Daoy (cell line): ENCODE measurements at places on chromosomes 6 and 20.
A peak's percentile ranks its signal among the peaks of the same experiment; 100 is the strongest.

DNA sequence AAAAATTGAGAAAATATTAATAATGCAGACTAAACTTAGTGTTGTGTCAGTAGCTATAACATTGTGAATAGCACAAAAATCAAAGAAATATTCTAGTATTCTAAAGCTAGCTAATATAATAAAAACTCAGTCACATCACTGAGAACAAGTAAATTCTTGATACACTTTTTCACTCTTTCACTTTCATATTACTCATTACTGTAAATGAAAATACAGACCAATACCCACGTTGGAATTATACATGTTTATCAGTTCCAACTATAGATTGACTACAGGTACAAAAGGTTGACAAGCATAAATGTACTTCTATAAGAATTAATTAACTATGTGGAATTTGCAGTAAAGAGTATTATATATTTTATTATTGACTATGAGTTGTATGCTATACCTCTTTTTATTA is 1043.4 kb upstream of the FLRT3 start:
- no peak for DNase-seq

DNA sequence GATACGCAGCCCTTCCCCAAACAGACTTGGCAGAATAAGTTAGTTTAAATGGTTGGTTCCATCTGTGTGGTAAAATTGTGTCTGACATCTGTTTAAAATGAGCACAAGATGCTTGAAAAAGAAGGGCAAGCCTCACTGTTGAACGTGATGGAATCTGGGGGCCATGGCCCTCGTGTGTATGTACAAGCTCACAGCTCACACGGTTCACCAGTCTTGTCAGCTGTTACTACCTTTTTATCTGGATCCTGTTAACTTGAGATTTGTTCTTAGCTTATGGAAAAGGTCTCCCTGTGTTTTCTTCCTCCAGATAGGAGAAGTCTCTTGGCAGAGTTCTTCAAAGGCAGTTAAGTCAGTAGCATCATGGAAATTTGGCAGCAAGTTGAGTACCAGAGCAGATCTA is 270.6 kb downstream of the KHDC1L start:
- DNase-seq = no peak

DNA sequence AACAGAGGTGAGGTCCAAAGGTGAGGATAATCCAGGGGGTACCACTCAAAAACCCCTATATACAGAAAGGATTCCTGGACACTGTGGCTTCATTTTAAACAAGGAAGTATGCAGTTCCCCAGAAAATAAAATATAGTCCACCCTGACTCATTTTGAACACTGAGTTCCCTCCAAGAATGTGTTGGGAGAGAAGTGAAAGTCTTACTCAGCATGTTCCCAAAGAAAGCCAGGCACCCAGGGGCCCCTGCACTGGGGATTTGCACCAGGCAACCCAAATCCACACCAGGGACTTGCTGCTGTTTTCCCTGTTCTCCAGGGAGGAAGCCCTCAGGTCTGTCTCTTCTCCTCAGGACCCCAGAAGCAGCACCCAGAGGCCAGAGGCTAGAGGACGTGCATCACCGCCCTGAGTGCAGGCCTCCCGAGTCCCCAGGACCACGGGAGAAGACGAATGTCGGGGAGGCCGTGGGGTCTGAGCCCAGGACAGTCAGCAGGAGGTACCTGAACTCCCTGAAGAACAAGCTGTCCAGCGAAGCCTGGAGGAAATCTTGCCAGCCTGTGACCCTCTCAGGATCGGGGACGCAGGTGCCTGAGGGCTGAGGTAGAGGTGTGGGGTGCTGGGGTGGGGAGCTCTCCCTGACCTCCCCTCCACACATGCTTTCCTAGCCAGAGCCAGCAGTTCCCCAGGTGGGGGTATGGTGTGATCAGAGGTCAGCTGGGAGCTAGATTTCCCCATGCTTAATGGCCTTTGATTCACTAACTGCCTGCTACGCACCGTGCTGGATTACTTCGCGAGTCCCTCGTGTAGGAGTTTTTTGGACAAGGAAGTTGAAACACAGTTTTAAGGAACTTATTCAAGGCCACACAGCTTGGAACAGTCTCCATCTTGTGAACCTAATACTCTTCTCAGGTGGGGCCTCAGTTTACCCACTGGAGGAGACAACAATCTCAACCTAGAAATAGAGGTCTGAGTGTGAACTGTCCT is 3.3 kb downstream of the FGD2 start:
- no peak for DNase-seq

DNA sequence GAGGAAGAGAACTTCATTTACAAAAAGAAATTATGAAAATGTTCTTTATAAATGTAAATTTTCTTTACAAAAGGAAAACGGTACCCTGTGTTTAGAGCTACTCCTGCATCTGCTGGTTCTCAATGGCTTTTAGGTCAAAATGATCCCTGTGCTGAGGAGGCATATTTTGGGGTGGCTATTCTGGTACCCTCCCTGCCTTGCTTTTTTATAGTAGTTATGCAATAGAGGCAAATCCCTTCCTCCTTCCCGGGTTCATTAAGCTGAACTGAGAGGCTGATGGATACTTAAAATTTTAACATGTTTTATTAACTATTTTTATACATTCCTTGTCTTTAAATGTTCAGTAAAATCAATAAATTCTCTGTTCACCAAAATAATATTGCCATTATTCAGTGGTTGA is 38.9 kb downstream of the KLHL32 start:
- no peak for DNase-seq

DNA sequence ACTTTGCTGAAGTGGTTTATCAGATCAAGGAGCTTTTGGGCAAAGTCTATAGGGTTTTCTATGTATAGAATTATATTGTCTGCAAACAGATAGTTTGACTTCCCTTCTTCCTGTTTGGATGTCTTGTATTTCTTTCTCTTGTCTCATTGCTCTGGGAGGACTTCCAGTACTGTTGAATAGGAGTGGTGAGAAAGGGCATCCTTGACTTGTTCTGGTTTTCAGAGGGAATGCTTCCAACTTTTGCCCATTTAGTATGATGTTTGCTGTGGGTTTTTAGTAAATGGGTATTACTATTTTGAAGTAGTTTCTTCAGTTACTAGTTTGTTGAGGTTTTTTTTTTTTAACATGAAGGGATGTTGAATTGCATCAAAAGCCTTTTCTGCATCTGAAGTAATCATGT is 36.1 kb downstream of the KCNS1 start:
- DNase-seq = no peak

DNA sequence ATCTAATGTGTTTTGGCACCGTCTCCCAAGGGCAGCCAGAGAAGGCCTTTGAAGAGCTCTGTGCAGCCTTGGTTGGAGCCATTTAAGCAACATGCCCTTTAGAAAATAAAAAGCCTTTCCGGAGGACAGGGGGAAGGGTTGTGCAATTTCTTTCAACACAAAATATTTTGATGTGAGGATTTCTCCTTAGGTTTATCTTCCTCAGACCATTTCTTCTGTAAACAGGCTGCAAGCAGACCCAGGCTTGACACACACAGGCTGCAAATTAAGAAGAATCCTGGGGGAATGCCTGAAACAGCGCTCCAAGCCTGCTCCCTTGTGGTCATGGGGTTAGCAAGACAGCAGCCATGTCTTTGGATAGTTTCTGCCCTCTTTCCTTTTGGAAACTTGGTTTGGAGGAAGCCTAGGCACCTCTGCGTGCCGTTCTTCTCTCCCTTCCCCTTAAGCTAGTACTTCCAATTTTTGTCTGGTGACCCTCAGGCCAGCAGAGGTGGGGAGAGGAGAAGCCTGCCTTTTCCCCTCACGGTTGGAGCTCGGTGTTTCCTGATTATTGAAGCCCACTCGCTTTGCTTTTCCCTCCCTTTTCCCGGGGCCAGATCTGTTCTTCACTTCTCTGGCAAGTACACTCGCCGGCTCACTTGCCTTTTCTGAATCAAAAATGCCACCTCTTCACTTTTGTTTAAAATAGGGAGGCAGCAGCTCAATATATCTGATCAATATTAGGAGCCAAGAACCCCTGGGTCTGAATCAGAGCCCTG is 39.6 kb upstream of the NOX3 start:
- peak; percentile 65 for DNase-seq
